ENCODE measurements at places on chromosomes 2 and 18.

DNA sequence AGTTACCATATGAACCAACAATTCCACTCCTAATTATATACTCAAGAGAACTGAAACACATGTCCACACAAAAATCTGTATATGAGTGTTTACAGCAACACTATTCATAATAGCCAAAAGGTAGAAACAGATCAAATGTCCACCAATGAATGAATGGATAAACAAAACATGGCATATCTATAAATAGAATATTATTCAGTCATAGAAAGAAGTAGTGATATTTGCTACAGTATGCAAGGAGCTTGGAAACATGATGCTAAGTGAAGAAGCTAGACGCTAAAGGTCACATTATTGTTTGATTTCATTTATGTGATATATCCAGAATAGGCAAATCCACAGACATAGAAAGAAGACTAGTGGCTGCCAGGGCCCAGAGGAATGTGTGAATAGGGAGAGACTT lies 92.0 kb downstream of the RTTN start:
- DNase-seq: no peak

DNA sequence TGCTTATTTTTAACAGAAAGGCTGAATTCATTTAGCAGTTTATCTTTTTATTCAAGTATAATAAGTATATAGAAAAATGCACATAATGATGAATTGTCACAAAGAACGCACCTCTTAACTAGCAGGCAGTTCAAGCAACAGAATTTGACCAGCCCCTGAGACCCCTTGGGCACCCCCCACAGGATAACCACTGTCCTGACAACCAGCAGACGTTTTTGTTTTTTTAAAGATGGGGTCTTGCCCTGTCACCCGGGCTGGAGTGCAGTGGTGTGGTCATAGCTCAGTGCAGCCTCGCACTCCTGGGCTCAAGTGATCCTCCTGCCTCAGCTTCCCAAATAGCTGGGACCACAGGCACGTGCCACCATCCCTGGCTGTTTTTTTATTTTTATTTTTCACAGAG lies 14.0 kb downstream of the PRELID3A start:
- no peak for DNase-seq

GRCh38 chr2:189360861-189361260 lies 80.4 kb upstream of the WDR75 start:
- no peak for DNase-seq

DNA sequence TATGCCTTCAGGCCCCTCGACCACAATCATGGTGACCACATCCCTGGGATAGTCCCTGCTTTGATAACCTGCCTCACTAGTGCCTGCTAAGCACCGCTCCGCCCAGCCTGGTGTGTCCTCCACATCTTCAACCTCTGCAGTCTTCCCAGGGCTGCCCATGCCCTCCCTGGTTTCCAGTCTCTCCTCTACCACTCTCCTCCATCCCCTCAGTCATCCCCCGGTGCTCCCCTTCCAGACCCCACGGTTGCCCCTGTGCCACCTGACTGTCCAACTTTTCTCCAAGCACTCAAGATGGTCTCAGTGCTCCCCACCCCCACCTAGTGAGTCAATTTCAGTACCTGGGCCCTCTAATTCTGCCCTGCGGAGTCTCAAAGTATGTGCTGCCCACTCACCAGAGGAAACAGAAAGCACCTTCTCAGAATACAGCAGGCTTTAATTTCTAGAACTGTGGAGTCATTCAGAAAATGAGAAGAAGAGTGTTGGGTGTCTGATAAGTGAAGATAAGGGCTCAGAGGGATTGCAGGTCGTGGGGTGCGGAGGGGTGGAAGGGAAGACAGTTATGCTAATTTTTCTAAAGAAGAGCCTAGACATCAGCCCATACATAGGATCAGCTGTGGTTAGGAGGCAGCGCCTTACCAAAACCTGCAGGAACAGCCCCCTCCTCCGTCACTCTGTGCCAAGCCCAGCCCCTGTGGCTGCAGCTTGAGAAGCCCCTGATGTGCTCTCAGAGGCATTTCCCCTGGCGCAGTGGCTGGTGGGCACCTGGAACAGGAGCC lies 53.6 kb upstream of the CAB39 start:
- no peak for DNase-seq

DNA sequence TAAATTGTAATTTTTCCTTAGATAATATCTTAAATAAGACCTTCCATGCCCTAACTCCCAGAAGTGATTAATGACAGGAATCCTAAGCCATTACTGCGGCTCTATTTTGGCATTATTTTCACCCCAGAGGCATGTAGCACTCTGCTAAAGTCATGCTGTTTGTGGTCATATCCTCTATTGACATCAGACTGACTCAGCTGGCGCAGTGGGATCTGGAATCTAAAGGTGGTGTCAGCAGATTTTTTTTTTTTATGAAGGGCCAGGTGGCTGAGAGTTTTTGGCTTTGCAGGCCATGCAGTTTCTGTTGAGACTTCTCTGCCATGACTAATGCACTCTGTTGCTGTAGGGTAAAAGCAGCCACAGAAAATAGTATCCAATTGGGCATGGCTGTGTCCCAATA lies 64.1 kb upstream of the ACVR1C start:
- no peak for DNase-seq

GRCh38 chr2:134120406-134120732 lies 133.5 kb upstream of the MGAT5 start:
- DNase-seq: peak; percentile 32

DNA sequence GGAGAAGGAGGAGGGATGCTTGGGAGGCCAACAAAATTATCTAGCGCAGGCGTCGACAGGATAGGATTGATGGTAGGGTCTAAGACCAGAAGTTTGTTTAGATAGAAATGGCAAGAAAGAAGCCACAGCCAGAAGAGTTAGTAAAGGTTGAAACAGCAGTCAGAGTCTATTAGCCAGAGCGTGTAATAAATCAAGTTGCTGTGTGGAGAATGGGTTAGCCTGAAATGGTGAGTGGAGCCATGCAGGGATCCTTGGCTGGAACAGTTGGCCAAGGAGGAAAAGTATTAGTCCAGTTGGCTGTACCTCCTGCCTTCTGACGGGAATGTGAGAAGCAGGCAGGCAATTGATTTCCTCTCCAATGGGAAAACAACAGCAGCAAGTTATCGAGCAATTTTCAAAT lies 190.7 kb upstream of the CCDC68 start:
- no peak for DNase-seq

- no peak for DNase-seq
Measured at GRCh38 chr18:79792096-79792987, 5.4 kb upstream of the KCNG2 start.

- no peak for DNase-seq
Measured at GRCh38 chr2:24912523-24912922, 7.5 kb downstream of the ADCY3 start.

DNA sequence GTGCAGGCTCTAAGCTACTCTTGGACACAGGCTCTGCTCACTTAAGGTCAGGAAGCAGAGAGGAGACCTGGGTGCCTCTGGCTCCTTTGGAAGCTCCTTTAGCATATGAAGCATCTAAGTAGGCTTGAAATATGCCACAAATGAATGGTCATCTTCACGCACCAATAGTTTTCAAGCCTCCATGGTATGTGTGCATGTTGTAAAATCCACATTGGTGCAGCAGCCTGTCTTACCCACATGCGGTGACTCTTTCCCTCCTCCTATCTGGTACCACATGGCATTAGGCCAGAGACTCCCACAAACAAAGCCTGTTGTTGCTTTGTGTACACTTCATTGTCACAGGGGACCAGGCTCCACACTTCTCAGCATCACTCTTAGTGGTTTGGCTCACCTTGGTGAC lies 442.2 kb upstream of the RAB12 start:
- no peak for DNase-seq

DNA sequence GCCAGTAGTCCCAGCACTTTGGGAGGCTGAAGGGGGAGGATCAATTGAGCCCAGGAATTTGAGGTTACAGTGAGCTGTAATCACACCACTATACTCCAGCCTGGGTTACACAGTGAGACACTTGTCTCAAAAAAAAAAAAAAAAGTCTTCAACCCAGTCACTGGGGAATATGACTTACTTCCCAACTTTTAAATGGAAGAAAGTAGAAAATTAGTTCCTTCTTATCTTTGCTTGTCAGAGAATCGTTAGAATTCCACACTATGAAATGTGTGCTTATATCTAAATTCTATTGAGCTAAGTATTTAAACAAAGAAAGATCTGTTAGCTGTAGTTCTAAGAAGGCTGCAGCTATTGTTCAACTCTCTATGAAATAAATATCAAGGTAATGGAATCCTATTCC lies 22.4 kb downstream of the DYNC2LI1 start:
- DNase-seq: no peak

DNA sequence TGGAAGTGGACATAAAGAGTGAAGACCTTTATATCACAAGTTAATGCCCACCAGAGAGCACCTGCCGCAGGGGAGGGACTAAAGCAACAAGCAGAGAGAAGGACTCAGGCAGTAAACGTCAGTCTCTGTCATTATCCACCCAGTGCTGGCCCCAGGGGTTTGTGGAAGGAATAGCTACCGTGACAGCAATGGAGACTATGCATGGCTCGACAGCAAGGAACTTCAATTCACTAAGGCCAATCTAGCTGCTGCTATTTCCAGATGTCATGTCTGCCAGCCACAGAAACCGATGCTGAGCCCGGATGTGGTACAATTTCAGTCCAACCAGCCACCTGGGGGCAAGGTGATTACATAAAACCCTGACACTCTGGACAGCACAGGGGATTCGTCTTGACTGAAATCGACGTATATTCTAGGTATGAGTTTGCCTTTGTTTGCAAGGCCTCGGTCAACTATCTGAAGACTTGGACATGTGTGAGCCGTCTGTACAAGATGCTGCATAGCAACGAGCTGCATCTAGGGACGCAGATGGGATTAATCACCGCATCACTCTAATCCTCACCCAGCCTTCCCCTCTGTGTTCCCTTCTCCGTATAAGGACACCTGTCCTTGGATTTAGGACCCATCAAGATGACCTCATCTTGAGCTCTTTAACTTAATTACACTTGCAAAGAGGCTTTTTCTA lies 154.1 kb upstream of the SH3BP4 start:
- DNase-seq: no peak

DNA sequence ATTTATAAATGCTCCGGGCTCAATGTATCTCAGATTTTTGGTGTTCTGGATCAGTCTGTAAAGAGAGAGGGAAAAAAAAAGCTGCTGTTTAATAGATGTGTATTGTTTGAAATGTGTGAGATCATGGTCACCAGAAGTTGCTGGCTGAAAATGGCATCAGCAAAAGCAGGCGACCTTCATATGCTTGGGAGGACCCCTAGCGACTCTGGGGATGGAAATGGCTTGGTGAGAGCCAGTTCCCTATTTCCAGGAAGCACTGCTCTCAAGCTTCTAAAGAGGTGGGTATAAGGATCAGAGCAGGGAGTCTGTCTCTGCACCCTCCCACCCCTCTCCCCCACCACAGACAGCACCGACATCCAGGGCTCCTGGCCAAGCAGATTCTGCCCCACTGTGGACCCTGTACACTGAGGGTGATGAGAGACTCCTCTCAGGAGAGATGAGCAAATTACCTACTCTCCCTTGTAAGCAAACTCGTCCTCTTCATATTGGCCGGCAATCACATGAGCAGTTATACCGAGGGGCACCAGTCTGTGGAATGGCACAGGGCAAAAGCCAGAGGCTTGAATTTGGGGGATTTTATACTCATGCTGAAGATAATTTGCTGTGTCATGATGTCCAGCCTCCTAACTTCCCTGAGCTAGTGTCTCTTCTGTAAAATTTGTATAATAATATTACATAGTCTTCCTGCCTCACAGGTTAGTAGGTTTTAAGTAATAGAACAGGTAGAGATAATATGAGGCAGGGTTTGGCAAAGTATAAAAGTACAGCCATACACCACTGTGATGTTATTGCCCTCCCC lies 29.6 kb downstream of the LHCGR start:
- no peak for DNase-seq

GRCh38 chr2:45786030-45786835 lies 134.8 kb downstream of the PRKCE start:
- DNase-seq: no peak

GRCh38 chr2:215517391-215517790 lies 81.5 kb upstream of the FN1 start:
- no peak for DNase-seq

- no peak for DNase-seq
Measured at GRCh38 chr2:203451689-203452088, 83.4 kb downstream of the RAPH1 start.

DNA sequence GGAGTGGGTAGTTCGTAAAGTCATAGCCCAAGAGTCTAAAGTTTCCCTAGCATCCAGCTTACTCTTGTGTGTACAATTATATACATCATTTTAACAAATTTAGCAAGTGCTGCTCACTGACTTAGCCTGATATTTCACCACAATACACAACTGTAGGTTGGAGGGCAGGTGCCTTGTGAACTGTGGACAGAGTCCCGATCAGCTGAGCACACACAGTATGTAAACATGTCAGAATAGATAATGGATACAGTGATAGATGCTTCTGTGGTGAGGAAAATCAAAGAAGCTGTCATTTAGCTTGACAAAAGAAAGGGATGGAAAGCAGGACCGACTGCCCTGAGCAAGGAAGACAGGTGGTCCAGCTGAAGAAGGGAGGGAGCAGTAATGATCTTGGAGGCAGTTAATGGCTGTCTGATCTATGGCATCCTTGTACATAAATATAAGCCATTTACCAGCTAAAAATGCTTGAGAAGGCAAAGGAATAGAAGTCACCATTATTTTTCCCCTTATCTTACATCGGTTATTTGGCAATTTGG lies 372.8 kb upstream of the UBE2E3 start:
- no peak for DNase-seq

- no peak for DNase-seq
Measured at GRCh38 chr2:145221516-145221915, 701.6 kb upstream of the ZEB2 start.

DNA sequence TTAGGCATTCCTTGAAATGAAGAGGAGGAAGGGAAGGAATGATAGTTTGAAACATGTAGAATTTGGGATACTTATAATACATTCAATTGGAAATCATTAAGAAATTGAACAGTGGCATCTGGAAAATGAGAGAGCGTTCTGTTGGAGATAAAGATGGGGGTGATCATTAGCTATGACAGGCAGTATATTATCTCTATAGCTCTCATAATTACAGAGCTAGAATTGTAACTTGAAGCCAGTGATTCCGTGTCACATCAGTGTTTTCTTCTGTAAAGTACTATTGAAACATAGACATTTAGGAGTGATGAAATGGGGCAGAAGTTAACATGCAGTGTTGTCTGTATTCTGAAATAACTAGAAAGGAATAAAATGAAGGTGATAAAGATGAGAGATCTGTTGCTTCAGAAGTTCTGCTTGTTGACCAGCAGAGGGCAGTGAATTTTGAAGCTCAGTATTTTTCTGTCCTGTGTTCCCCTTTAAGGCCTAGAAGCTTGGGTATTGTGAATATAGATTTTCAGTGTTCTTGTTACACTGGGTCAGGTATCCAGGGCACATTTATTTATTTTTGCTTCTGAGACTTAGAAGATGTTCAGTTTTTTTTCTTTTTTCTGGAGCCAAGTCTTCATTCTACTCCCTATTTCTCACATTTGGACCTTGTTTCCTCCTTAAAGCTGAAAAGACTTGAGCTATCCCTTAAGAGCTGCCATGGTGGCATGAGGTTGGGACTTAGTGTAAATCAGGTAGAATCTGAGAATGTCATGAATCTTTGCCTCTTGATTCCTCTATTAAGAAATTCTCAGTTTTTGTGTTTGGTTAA lies 157.4 kb downstream of the TAF4B start:
- no peak for DNase-seq
